Epithelial cell of prostate (primary cell): ENCODE measurements at places on chromosomes 2 and 18.
A peak's percentile ranks its signal among the peaks of the same experiment; 100 is the strongest.

DNA sequence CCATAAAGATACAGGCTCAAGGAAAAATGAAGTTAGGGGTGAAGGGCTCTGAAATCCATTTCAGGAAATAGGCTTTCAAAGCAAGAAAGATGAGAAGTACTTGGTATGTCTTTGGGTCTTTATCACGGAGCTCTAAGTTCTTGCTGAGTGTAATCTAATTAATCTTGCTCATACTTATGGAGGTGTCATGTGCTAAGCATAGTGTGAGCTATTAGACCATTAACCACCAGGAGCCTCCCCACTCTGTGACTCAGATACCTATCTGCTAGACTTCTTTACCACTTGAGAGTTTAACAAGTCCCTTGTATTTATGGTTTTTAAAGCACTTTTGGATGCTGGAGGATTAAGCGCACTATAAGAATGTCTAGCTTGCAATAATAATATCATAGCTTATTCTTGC lies 678.7 kb downstream of the EPHA4 start:
- DNase-seq: no peak

DNA sequence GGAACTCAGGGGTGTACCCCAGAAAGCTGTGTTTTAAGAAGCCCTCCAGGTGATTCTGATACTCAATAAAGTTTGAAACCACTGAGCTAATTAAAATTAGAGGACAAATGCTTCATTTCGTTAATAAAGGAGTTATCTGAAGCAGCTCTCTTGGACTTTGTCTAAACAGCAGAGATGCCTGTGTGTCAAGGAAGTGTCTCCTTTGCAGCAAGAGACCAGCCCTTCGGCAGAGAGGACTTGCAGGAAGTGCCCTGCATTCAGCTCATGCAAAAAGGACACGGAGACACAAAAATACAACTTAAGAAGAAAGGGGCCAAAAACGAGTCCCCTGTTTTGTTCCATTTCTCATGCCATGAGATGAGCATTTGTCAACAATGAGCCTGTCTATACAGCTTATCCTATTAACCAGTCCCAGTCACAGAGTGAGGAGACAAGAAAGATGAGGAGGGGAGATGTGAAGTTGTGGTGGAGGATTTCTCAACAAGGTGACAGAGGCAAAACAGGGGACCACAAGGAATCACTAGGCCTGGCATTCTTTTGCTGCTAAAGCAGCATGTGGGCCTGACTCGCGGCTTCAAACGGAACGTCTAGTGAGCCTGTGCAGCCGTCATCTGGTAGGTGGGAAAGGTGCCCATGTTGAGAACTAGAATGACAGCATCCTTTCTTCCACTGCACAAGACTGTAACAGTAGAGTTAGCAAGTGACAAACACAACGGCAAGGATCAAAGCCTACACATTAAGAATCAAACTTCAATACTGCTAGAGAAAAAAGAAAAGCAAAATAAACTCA lies 152.3 kb downstream of the ANTXR1 start:
- no peak for DNase-seq

DNA sequence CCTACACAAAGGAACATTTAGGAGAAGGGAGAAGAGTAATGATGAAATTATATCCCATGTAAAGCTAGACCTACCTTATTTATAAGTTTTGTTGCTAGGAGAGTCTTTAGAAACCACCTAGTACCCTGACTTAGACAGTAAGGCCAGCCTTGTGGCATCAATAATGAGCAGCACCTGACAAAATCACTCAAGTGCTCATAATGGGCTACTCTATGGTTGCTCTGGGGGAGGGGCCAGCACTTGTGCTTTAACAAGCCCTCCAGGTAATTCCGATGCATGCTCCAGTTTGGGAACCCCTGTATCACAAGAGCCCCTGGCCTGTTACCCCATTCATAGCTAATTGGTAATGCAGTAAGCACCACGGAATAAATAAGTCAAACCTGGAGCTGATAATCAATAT lies 102.9 kb upstream of the ALK start:
- DNase-seq: no peak

GRCh38 chr2:196183528-196184231 lies 12.3 kb upstream of the STK17B start:
- DNase-seq: no peak

DNA sequence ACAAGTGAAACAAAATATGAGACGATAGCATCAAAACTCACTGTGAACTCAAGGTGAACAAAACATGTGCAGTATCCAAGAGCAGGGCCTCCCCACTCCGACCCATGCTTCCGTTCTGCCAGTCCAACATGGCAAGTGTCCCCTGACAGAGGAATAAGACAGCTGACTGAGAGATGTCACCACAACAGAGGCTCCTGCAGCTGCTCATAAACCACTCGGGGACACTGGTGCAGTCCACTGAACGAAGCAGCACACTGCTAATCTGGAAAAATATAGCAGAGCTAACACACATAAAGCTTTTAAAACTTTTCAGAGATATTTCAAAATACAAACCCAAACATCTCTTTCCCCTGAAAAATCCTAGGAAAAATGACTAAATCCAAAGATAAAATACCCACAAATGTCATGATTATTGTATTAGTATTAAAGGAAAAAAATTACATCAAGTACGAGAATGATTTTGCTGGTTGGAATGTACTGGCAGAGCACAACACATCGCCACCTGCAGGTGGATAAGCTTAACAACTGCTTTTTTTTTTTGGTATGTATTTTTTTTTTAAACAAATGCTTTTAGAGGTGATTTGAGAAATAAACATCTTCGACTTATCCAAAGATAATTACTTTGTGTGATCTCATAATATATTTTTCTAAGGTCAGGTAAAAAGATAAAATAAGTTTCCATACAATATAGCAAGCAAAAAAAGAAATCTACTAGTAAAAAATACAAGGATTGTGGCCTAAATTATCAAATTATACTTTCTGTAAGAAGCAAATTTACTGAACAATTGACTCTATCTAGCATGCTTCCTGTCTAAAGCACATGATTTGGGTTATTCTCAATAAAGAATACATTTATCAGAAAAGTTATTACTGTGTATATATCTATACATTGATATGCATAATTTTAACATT lies 18.6 kb downstream of the THADA start:
- DNase-seq: peak; percentile 8

- no peak for DNase-seq
These were observed 382.9 kb upstream of the CELF4 start for GRCh38 chr18:37948471-37948870.

GRCh38 chr2:16678964-16679363 lies 13.3 kb upstream of the CYRIA start:
- DNase-seq: no peak

- no peak for DNase-seq
These were observed 4.2 kb downstream of the CLK1 start for GRCh38 chr2:200860092-200860795.

- DNase-seq: no peak
These were observed 36.6 kb downstream of the GPR155 start for GRCh38 chr2:174450021-174450816.

DNA sequence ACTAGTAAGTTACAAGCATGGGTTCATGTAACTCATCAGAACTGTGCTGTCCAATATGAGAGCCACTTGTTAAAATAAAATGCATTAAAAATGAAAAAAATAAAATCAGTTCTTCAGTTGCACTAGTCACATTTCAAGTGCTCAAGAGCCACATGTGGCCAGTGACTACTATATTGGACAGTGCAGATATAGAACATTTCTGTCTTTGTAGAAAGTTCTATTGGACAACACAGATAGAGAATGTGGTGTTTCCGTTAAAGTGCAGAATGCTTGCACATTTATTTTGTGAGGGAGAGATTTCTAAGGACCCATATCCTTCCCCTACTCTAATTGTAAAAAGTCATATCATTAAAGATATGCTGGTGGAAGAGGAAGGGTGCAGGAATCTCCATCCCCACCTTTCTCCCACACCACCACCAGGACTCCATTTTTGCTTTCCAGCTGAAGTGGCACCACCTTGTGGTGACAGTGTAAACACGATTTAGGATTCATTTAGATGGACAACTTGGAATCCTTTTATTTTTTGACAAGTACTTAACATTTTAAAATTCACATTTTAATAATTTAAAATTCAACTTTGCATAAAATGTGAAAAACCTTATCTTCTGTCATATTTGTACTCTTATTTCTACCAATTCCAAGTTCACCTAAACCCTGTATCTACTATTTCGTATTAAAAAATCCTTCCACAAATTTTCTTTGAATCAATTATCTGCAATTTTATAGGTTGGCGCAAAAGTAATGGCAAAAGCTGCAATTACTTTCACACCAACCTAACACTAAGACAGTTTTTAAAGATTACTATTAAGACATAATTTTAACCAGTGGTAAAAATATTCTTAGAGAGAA lies 9.4 kb upstream of the CD302 start:
- no peak for DNase-seq

DNA sequence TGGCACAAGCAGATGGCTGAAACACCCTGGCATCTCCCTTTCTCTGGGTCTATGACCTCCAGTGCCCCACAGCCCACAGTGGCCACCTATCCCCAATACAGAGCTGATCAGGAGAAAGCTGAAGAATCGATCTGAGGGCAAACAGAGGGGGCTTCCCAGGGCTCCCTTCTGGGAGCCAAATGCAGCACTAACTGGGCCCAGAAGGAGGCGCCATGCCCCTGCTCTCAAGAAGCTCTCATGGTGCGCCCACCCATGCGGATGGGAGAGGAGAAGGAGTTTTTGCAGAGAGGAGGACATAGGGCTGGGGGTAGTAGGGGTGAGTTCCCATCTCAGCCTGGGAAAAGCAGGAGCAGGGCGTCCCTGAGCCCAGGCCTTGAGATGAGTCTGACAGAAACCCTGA lies 787.3 kb upstream of the RAB6C start:
- no peak for DNase-seq

DNA sequence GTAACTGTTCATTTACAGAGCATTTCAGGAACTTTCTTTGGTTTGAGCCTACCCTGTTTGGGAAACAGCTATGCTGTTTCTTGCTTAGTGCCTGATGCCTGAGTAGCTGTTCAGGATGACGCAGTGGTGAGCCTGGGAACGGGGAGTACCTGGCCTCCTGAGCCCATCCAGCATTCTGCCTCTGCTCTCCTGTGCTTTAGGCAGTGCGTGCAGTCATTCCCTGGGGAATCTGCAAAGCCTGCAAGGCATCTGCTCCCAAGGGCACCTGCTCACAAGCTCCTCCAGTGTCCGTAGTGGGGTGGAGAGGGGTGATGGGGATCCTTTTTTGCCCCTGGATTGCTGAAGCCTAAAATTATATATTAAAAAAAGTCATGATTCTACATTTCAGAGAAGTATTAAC lies 68.8 kb downstream of the RAPGEF4 start:
- no peak for DNase-seq

- DNase-seq: no peak
These were observed 878.4 kb downstream of the CPS1 start for GRCh38 chr2:211434773-211435172.

DNA sequence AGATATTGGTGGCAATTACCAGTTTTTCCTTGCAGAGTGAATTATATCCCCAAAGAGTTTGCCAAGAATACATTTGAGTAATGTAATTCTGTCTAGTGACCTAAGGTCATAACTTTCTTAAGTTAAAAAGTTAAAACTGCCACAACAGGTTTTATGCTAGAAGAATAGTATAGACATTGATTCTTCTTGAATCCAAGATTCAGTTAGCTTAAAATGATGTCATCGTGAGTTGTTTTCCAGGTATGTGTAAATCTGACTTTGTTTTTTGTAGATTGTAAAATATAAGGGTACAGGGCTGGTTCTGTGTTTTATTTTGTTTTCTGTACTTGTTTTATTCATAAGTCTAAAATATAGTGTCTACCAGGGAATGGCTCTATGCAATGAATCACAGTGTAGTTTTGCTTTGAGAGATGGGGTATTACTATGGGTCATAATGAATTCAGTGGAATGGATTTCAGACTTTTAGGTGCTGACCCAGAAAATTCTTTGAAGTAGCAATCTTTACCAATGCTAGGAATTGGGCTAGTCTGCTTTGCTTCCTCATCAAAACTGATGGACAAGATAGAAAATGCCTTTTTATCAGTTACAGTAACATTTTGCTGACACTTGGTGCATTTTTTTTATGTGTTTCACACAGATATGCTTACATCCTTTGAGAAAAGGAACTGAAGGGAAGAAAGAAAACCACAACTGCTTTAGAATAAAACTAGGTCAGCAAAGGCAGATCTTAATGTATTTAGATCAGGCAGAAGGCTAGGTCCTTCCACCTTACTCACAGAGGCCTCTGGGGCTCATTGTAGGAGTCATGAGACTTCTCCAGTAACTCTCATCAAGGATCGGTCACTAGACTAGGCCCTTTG lies 20.8 kb upstream of the MGAT5 start:
- no peak for DNase-seq

GRCh38 chr2:179021258-179021657 lies 28.7 kb downstream of the CCDC141 start:
- DNase-seq: no peak

DNA sequence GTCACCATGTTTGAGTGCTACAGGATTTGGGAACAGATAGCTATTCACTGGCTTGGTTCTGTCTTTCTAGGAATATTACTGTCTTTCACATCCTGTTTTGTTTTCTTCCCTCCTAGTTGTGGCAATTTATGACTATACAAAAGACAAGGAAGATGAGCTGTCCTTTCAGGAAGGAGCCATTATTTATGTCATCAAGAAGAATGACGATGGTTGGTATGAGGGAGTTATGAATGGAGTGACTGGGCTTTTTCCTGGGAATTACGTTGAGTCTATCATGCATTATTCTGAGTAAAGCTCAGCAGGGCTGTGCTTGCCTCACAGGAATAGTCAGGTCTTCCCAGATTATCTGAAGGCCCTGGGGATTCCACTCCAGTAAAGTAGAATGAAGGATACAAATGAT lies 98.9 kb downstream of the ABI2 start:
- DNase-seq: no peak

GRCh38 chr2:221245772-221246171 lies 326.3 kb downstream of the EPHA4 start:
- DNase-seq: no peak

- DNase-seq: no peak
These were observed 20.3 kb downstream of the STRADB start for GRCh38 chr2:201471732-201472393.

DNA sequence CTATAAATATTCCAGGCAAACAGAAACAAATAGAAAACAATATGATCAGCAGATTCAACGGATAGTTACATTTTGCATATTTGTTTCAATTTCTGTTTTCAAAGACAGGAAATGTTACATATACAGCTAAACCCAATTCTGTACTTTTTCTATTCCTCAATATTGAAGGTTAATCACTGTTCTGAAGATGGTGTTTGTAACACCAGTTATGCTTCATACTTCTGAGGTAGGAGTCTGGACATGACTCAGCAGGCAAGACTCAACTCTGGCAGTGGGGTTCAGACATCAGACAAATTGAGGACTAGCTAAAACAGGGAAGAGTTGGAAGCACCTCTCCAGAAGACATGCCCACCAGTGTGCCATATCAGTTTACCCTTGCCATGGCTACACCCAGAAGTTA lies 16.6 kb downstream of the SERPINB13 start:
- DNase-seq: peak; percentile 59

DNA sequence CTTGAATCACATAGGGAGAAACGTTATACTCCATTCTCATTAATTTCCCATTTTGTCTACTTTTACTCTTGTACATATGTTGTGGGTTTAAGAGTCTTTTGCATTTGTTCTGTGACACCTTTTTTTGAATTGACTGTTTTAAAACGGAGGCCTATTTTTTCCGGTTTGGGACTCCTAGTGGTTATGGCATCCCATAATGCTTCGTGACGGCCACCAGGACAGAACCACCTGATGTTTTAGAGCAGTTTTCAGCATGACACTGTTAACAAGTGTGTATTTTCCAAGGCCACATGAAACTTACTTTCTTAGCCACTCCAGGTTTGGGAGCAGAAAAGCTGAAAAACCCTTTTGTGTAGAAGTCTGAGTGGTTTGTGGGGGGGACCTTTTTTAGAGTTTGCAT lies 8.4 kb downstream of the SOX11 start:
- DNase-seq: no peak

GRCh38 chr2:70473101-70473722 lies 80.4 kb downstream of the TGFA start:
- no peak for DNase-seq
